ENCODE measurements at places on chromosomes 4 and X.

DNA sequence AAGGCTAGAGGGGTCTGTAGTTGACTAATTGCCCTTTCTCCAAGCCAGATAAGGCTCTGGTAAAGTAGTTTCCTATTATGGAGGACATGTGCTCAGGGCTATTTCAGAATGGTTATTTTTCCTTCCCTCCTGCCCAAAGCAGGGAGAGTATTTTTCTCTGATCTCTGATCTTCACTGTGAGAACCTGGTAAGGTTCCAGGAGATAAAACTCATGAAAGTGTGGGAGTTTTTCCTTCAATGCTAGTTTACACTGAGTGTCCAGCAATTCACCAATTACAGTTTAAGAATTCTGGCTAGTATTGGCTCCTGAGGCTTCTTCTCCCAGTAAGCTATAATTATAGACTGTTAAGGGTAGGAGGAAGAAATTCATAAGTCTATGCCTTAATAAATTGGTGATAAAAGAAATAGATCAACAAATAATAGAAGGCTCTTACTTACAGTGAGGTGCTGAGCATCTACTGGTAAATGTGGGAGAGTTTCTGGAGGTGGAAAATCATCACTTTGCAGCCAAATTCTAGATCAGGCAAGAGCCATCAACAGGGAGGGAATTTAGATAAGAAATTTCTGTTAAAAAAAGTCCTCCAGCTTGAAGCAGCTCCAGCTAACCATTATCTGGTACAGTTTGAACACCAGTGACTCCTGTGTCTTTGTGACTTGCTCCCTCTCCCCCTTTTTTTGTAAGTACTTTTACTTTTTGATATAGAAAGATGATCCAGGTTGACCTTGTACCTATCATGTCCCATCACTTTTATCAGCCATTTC, 30.9 kb downstream of the CASP6 start:
- no peak for DNase-seq

- no peak for DNase-seq
Observed at GRCh38 chr4:4558881-4559280, 17.0 kb upstream of the STX18 start.

DNA sequence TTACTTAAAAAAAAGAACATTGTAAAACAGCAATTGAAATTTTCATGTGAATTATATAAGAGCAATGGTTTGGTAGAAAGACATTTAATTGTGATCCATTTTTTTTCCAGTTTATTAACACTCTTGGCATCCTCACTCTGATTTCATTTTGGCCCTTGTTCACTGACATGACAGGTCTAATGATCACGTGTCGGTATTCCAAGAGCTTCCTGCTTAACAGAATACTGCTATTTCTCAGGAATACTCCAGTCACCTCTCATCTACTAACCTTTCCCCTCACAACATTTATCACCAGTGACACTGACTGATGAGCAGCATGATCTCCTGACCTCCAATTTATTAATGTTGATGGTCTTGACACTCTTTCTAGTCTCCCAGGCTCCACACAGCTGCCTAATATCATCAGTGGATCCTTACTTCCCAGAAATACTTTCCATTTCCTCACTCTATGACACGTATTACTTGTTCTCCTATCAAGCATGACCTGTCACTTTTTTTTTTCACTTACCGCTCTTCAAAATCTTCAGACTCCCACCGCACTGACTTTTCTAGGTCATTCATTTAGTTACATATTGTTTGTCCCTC, 847.8 kb upstream of the SLIT2 start:
- no peak for DNase-seq

DNA sequence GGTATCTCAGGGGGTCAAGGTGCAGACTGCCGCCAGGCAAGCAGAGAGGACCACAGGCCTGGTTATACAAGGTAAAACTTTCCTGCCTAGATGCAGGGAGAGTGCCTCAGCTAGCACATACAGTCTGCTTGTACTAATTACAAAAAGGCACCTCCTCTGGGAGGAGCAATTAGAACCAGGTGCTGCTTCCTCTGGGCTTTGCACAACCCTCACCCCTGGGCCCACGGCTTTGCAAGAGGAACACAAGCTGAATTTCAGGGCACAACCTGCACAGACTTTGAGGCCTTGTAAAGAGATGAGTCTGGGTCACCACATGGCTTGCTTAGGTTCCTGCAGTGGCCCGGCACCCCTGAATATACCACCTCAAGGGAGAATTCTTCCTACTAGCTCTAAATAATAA, 9.2 kb upstream of the CITED1 start:
- no peak for DNase-seq

- DNase-seq = no peak
Observed at GRCh38 chr4:142778430-142778829, 67.7 kb downstream of the INPP4B start.

- DNase-seq = no peak
Observed at GRCh38 chr4:103692615-103693014, 27.2 kb downstream of the TACR3 start.

GRCh38 chrX:150365990-150366911, 3.1 kb downstream of the MAMLD1 start:
- peak; percentile 17 for DNase-seq

DNA sequence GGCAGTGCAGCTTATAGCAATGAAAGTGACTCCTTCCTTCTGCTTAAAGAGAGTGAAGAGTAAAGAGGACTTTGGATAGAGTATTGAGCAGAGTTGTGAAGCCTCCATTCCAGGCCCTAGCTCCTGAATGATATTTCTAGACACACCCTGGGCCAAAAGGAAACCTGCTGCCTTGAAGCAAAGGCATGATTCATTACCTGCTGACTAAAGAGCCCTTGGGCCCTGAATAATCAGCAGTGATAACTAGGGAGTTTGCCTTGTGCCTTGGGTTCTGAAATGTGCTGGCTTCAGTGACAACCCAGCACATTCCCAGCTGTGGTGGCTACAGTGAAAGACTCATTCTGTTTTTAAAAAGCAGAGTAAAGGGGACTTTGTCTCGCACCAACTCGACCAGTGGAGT, 49.2 kb downstream of the STPG2 start:
- no peak for DNase-seq

DNA sequence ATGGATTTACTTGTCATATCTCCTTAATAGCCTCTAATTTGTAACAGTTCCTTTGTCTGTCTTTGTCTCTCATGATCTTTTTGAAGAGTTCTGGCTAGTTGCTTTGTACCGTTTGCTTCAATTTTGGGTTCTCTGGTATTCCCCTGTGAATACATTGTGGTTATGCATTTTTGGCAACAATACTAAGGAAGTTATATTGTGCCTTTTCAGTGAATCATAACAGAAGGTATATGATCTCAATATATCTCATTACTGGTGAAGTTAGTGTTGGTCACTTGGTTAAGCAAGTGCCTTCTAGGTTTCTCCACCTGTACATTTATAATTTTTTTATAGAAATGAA, 48.6 kb downstream of the DCLK2 start:
- DNase-seq = no peak

Data from NCI-H2171 treated with DMSO at 0.1 percent for 48 hours (cell line).